ENCODE measurements at places on chromosomes 16 and 17. TPM values are rescaled to one million over a fixed set of nuclear protein-coding genes. Genes with fewer than 3 reads are reported as not detected.

The DHX40 gene
- total RNA-seq = 67.9 TPM

GRCh38 chr17:40551879-40552768, 13.1 kb downstream of the CCR7 start:
- H3K27me3 ChIP-seq = peaks cover 27% of the 10 kb centered on the region
- no peaks in the 10 kb centered on the region for H3K36me3 ChIP-seq
- no peak overlapping the region for H3K4me3 ChIP-seq
- no peak for DNase-seq

- H3K4me1 ChIP-seq = no peaks in the 10 kb centered on the region
- H3K27me3 ChIP-seq = peaks cover 3% of the 10 kb centered on the region
- H3K27ac ChIP-seq = peak overlapping the region; percentile 23
These were observed 57.4 kb downstream of the PLCG2 start for GRCh38 chr16:81836279-81837054.

DNA sequence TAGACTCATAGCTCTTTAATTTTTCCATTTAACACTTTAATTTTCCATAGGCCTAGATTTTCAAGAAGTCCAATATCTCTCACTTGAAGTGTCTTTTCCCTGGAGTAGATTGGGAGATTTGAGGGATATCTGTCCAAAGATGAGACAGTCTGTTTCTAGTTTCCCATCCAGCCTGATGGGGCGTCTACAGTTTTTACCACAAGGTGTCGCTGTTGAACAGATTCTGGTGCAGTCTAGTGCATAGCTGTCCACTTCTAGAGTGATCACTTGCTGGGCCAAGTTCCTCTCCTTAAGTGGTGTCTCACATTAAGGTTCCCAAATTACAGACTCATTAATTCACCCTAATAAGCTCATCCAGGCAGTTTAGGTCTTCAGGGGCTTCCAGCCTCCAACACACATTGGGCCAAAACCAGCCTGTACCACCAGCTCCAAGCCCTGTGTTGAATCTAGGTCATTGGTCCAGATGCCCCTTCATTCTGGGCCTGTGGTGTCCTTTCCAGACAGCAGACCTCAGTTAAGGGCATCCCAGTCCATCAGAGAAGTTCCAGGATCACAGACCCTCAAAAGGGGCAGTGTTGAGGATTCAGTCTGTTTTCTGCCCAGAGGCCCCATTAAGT, 9.4 kb downstream of the SNX20 start:
- no peak overlapping the region for H3K4me3 ChIP-seq
- peaks cover 2% of the 10 kb centered on the region for H3K36me3 ChIP-seq
- H3K4me1 ChIP-seq = peaks cover 5% of the 10 kb centered on the region

The NXN gene
- 56.0 TPM for total RNA-seq

GRCh38 chr17:50995668-50996067, 125.0 kb downstream of the SPAG9 start:
- H3K4me1 ChIP-seq = no peaks in the 10 kb centered on the region
- H3K36me3 ChIP-seq = peaks cover 21% of the 10 kb centered on the region
- no peak overlapping the region for H3K27ac ChIP-seq
- H3K4me3 ChIP-seq = no peak overlapping the region
- no peaks in the 10 kb centered on the region for H3K27me3 ChIP-seq
- DNase-seq = no peak

The RHBDL3 gene
- 0.50 TPM for total RNA-seq

DNA sequence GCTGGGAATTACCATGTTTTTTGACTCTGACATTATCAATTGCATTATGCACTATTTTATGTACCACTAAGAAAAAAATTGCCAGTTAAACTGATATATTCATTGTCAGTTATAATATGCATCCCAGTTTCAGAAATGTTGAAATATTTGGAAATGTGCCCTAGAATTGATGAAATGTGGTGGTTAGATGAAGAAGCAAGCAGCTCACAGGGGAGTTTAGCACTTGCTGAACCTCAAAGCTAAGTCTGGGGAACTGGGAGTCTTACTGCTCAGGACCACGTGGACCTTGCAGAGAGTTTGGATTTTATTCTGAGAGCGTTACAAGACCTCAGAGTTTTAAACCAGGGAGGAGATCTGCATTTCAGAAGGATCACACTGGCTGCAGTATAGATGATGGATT, 67.9 kb downstream of the TNRC6C start:
- no peaks in the 10 kb centered on the region for H3K4me1 ChIP-seq
- no peaks in the 10 kb centered on the region for H3K27me3 ChIP-seq
- peaks cover 2% of the 10 kb centered on the region for H3K36me3 ChIP-seq

GRCh38 chr17:31481783-31482081, 90.3 kb downstream of the RAB11FIP4 start:
- no peak overlapping the region for H3K27ac ChIP-seq
- peaks cover 27% of the 10 kb centered on the region for H3K4me1 ChIP-seq
- no peak overlapping the region for H3K4me3 ChIP-seq
- DNase-seq = no peak
- no peaks in the 10 kb centered on the region for H3K27me3 ChIP-seq

The KAT2A gene
- total RNA-seq = 43.2 TPM

- H3K27me3 ChIP-seq = peaks cover 83% of the 10 kb centered on the region
- peak within 1 kb of the TSS; percentile 85 for H3K4me3 ChIP-seq
- peaks cover 10% of the 10 kb centered on the region for H3K4me1 ChIP-seq
- H3K27ac ChIP-seq = peak within 1 kb of the TSS; percentile 21
- no peaks in the 10 kb centered on the region for H3K36me3 ChIP-seq
These were observed at the start of gene WSCD1 for GRCh38 chr17:6069539-6070429. TSS of gene WSCD1 (plus strand) at chr17:6070379. CDS start at chr17:6080659, 10,280 bp downstream.

- no peak for DNase-seq
- no peaks in the 10 kb centered on the region for H3K4me1 ChIP-seq
- H3K27ac ChIP-seq = no peak overlapping the region
These were observed 17.3 kb downstream of the CRYBA1 start for GRCh38 chr17:29263916-29264315.

- no peaks in the 10 kb centered on the region for H3K4me1 ChIP-seq
- no peak overlapping the region for H3K27ac ChIP-seq
- peaks cover 26% of the 10 kb centered on the region for H3K36me3 ChIP-seq
- no peaks in the 10 kb centered on the region for H3K27me3 ChIP-seq
These were observed 10.6 kb downstream of the MTMR4 start for GRCh38 chr17:58503866-58504265.
